LNCaP clone FGC (cell line): ENCODE measurements at places on chromosomes 6 and 20.

GRCh38 chr6:6657085-6657819 is 68.7 kb downstream of the LY86 start:
- DNase-seq = no peak

DNA sequence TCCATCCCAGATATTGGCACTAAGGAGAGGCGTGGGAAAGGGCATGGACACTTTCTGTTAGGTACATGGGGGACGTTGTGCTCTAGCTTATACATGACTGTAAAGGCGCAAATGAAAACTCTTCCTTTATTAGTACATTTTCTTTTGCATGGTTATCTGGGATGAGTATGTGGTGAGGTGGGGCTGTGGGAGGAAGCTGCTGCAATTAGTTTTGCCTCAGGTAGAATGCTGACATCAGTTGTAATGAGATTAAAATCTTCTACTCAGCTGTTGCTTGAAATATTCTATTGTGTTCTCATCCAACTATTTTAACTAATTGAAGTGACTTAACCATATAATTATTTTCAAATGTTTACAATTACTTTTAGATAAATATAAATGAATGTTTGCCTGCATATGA is 218.3 kb upstream of the FLRT3 start:
- DNase-seq = no peak

DNA sequence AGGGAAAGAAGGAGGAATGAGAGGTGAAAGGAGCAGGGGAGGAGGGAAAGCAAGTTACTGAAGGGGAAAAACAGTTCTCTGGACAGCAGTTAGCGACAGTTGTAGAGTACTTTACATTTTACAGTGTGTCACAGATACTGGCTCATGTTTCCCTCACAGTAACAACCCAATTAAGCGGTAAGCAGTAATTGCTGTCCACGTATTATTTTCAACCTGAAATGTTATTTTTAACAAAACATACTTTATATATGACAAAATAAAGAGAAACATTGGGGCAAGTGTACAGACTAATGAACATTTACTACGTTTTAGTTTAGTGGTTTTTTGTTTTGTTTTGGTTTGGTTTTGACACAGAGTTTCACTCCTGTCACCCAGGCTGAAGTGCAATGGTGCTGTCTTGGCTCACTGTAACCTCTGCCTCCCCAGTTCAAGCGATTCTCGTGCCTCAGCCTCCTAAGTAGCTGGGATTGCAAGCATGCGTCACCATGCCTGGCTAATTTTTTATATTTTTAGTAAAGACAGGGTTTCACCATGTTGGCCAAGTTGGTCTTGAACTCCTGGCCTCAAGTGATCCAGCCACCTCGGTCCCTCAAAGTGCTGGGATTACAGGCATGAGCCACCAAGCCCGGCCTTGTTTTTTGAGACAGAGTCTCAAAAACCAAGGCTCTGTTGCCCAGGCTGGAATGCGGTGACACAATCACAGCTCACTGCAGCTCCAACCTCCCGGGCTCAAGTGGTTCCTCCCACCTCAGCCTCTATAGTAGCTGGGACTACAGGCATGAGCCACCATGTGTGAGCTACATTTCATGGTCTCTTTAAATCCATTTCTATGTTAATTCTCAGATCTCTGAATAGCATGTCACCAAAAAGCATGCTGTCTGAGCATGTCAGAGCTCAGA is 22.6 kb upstream of the BTN3A2 start:
- no peak for DNase-seq

GRCh38 chr20:45344168-45344860 is 3.9 kb downstream of the SDC4 start:
- no peak for DNase-seq

DNA sequence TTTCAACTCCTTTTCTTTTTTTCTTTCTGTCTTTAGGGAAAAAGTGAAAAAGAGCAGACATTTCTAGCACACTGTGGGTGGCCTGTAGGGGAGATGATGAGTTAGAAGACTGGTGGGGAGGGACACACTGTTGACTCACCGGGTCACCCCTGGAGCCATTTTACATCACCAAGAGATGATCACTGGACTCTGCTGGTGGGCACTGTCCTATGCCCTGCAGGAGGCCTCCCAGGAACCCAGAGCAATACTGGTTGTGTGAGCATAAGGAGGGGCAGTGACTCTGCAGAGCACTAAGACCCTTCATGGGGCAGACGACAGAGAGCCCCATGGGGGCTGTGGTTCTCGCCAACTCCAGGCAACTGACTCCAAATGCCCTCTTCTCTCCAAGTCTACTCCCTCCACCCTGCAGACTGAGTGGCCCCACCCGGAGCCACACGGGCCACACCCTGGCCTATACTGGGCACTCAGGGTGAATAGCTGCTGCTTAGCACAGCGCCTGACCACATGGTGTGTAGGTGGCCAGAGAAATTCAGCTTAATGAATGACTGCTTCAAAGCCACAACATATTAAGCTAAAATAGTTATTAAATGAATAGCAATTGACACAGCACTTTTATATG is 177.5 kb downstream of the CDC5L start:
- DNase-seq = no peak

GRCh38 chr20:37999526-38000263 is 33.6 kb downstream of the TTI1 start:
- no peak for DNase-seq

DNA sequence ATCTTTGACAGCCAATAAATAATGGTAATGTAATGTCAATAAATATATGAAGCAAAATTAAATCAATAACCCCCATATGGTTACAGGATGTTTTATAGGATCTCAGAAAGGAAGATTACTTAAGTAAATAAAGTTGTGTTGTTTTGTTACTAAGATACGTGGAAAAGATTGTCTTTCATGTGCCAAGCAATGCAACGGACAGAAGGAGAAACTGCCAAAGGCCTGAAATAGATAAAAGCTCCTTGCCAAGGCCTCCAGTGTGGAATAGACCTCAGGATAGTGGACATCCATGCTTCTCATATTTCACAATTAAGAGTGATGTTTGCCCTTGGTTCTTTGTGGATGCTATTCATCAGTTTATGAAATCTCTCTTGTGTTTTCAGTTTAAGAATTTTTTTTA is 16.4 kb upstream of the FNDC1 start:
- DNase-seq = no peak

GRCh38 chr6:27837625-27838057 is 74.6 kb downstream of the OR2B2 start:
- no peak for DNase-seq

DNA sequence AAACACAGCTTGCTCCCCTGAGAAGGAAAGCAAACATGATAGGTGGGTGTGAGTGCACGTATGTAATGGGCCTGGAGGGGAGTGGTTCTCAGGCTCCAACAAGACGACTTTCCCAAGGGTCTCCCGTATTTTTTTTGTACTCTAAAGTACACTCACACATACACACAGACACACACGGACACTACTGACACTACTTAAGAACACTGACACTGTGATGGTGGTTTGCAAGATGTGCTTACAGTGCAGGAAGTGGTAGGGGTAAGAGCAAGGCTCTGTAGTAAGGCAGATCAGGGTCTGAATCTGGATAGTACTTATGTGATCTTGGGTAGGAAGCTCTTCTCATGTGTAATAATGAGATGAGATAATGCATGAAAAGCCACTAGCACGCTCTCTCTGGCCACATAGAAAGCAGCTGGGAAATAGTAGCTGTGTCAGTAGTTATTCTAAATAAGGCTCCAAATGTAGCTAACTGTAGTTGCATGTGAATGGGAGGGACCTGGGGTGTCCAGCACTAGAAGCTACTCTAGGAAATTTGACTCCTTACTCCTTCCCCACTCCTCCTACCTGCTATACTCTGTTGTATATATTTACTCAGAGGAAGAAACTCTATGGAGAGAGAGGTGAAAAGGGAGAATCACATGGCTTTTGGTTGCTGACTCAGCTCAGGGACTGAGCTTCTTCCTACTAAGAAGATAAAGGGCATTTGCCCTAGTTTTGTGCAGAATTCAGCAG is 8.4 kb upstream of the ZBTB24 start:
- DNase-seq = no peak

DNA sequence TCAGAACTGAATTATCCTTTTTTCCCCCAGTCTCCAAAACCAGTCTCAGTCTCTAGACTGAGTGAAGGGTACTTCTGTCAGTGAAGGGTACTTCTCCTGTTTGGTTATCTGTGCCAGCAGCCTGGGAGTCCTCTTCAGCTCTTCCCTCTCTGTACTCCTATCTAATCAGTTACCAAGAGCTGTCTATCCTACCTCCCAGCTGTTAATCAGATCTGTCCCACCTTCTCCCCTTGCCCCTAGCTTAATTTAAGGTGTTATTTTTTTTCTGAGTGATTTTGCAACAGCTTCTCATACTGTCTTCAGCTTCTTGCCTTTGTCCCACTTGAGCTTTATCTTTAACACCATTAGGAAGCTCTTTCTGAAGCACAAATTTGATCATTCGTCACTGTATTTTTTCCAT is 491.9 kb upstream of the SOX4 start:
- DNase-seq = no peak

- no peak for DNase-seq
Observed at GRCh38 chr6:114940181-114940580, 597.4 kb upstream of the HS3ST5 start.

DNA sequence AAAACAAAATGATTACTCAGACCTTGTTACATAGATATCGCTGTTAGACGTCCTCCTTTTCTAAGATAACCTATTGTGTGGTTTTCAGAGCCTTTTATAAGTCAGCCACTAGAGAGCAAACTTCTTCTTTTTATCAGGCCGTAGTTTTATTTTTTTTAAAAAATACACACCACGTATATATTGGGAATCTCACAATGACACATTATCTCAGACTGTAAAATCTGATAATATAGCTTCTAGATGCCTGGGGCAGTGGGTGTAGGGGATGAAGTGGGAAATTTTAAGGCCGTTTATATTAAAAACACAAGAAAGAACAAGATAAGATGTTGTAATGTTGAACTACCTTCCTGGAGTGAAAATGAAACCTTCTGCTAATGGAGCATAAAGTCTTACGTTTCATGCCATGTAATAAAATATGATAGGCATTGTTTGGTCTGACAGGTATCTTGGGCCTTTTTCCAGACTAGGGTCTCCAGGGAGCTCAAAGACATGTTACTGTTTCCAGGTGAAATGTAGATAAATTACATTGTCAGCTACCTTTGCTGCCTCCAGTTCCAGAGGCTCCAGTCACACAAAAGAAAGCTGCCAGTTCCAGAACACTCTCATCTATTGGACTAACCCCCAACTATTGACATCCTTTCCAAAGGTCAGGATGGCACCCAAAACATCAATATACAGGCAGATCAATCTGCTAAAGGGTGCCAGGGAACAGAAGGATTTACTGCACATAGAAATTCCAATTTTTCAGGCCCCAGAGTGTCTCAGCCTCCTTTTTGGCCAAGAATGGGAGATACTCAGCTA is 130.2 kb upstream of the AKIRIN2 start:
- DNase-seq = no peak

DNA sequence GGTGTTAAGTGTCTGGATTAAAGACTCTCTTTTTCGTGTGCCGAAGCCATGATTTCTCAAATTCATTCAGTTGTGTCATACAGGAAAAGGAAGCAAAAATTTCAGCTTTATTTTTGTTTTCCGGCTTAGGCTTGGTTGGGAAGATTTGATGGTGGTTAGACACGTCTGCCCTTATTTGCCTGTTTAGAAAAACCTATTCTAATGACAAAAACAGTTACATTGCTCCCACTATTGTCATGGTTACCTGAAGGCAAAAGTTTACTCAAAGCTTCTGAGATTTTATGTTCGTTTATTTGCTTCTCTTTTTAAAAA is 982 bp downstream of the DNAJC5 start:
- DNase-seq = no peak

GRCh38 chr20:46150943-46151342 is 32.8 kb downstream of the CD40 start:
- DNase-seq = no peak

GRCh38 chr6:40695114-40695513 is 108.0 kb upstream of the LRFN2 start:
- no peak for DNase-seq

- peak; percentile 78 for DNase-seq
Observed at GRCh38 chr6:113642714-113643406, 214.3 kb upstream of the MARCKS start.

DNA sequence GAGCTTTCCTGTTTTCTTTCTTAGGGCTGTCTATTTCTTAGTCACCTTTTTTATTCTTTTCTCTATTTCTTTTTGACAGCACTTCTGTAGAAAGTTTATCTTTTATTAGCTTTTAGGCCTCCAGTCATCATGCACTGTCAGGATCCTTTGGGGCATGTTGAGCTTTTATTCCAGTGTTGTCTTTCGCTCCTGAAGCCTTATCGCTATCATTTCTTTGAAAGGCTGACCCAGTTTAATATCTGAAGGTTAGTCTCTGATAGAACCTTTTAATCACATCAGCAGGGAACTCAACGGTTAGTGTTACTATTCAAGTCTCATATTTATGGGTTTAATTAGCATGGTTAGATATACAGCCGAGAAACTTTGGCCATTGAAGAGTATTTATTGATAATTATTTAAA is 745.9 kb downstream of the TBC1D32 start:
- no peak for DNase-seq

DNA sequence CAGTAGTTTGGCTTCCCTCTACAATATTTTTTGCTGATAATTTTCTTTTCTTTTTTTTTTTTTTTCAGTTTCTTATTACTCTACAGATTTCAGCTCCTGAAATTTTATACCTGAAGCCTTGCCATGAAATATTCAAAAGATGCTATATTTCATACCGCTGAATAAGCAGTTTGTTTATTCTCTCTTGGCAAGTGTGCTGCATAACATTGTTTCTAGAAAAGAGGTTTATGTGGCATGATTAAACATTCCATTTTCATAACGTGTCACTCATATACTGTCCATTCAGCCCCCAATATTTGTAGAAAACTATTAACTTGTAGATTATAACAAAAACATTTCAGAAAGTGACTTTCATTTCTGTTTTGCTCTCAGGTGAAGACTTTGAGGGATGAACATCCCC is 174.4 kb upstream of the NOX3 start:
- no peak for DNase-seq

- no peak for DNase-seq
Observed at GRCh38 chr6:89217299-89217910, at the start of gene GABRR1. Gene GABRR1, minus strand, starts transcription at chr6:89217358. Its CDS starts 36 bp downstream, at chr6:89217322.

DNA sequence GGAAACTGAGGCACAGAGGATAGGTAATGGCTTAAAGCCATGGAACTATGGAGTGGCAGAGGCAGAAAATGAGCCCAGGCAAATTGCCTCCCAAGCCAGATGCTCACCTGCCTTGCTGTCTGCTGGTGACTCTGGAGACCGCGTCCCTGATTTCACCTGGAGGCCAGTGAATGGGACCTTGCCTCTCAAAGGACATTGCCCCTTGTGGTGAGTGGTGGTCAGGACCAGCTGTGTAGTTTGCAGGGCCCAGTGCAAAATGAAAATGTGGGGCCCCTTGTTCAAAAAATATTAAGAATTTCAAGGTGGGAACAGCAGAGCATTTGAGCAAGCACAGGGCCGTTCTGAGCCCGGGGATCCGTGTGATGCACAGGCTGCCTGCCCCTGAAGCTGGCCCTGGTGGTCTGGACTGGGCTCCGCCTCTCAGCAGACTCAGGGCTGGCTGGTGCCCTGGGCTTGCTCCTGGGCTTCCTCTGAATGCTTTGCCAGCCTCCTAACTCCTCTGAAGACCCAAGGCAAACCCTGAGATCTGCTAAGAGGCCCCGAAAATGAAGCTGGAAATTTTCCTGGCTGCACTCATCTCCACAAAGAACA is 19.8 kb upstream of the KCNG1 start:
- no peak for DNase-seq

GRCh38 chr6:151098166-151098565 is 141.6 kb upstream of the AKAP12 start:
- no peak for DNase-seq

- DNase-seq = no peak
Observed at GRCh38 chr6:106748547-106749207, 119.3 kb downstream of the QRSL1 start.
